ENCODE measurements at places on chromosomes 2 and 18.

DNA sequence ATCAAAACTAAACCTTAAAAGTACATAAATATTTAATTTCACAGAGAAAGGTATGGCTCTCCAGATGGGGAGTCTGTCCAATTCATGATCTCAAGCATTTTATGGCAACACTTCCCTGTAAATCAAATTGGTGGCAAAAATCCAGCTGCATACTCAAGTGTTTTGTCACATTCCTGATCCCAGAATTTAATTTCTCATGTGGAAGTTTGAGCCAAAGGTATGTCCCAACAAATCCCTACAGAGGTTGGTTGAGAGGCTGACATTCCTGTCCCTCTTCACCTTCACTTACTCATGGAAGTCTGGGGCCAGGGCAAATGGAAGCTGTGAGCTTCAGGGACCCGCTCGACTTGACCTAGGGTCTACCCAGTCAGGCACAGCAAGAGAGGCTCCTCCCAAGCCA is 17.7 kb downstream of the KLF7 start:
- peak; percentile 95 for DNase-seq

DNA sequence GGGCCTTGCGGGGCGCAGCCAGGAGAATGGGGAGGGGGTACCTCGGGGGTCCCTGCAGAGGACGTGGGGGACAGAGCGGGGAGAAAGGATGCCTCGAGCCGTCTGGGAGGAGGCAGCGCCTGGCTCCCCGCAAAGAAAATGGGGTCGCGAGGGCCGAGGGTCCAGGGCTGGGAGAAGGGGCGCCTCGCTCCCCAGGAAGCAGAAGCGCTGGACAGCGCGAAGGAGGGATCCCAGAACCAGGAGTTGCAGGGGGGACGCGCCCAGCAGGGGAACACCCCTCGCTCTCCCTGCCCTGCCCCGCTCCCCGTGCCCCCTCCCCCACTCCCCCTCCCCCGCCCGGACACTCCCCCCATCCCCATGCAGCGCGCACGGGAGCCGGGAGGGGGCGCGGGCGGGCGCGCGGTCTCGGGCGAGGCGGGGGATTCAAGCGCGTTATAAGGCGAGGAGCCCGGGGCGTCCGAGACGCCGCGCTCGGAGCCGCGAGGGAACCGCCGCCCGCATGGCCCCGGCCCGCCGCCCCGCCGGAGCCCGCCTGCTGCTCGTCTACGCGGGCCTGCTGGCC is at the start of gene ERFE:
TSS of gene ERFE (plus strand) at position 462 of the 562 bp plus-strand sequence. CDS start at position 500, 38 bp downstream.
- DNase-seq: peak; percentile 50

DNA sequence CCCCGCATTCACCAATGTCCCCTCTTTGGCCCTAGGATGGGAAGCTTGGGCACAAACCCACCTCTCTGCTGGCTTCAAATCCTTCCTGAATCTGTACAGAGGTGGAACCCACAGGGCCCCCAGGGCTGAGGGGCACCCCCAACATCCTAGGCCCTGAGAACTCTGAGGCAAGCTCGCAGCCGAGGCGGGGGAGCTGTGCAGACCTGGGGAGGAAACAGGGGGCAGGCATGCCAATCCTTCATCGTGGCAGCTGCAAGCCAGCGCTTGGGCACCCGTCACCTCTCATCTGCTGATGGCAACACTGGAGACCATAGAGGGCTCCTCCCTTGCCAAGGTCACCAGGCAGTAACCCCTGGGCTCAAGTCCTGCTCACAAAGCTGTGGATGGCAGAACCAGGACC is 10.8 kb downstream of the ECEL1 start:
- DNase-seq: no peak

- no peak for DNase-seq
These were observed 300.3 kb upstream of the MGAT5 start for GRCh38 chr2:133953524-133953923.

DNA sequence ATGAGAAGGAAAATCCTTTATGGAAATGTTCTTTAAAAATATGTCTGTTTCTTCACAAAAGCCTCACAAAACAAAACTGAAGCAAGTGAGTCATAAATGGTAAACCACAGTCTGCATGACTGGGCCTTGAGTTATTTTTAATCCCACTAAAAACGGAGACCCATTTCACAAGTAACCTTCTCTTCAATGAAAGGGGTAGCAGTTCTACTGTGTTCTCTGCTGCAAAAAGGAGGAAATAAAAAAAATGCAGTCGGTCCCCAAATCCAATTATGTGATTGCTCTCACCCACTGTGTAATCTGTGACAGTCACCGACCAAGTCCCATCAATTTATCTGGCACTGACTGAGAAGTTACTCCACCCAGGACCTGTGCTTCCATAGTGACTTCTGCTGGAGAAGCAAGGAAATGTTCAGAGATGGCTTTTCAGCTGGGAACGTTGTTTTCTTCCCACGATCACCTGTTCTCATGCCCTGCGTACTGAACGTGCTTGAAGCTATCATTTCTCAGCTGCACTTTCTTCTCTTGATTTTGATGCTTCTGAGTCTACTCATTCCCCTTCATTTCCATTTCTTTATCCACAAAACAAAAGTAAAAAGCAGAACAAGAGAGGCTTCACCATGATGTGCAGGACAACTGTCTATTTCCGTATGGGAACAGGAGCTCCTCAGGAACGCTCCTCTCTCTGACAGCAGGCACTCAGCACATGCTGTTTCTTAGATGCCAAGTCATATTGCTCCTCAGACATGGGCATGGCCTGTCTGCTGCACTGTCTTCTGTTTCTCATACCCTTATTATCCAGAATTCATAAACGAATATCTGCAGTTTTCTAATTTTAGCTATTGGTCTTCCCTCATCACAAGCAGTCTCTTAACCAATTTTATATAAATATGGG is 80.0 kb upstream of the TMEM200C start:
- peak; percentile 77 for DNase-seq

GRCh38 chr2:25340181-25340921 is 1.4 kb downstream of the DNMT3A start:
- no peak for DNase-seq

DNA sequence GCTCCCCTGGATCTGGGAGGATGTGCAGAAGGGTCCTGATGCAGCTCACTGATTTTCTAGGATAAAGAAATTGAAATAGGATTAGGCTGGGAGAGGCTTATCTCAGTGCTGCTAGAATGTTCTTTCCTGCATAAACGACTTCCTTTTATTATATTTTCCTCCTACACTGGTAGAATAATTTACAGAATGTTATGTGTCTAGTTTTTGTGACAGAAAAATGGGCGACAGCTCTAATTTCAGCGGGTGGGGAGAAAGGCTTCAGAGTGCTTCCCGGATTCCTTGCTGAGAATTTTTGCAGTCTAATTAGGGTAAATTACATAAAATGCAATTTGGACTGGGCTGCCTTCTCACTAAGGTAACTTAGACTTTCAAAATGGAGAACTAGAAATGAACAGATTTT is 66.2 kb downstream of the SKA1 start:
- DNase-seq: no peak

- DNase-seq: no peak
These were observed 6.1 kb upstream of the ACOXL start for GRCh38 chr2:110726285-110726684.
